ENCODE measurements at places on chromosomes 3 and 15.

GRCh38 chr15:70266412-70267121, 168.8 kb upstream of the TLE3 start:
- DNase-seq = peak; percentile 81

DNA sequence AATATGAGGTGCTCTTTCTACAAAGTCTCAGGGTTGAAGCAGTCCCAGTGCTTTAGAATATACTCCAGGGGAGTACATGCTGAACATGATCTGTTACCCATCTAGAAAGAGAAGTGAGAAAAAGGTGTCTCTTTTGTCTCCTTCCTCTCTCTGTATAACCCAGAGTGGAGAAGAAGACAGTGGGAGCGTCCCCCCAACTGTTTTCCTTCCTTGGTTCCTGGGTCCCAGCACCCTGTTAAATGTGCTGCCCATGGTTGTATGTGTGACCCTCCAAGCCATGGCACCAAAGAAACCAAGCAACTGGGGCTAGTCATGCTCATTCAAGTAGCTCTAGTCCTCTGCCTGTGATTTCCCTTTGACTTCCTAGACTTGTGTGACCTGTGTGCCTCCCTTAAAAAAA, 683.7 kb downstream of the TBL1XR1 start:
- DNase-seq = peak; percentile 2

GRCh38 chr15:85580879-85581278, 200.5 kb downstream of the AKAP13 start:
- peak; percentile 64 for DNase-seq

GRCh38 chr3:186209810-186210752, 101.2 kb upstream of the ETV5 start:
- DNase-seq = no peak

GRCh38 chr15:31032961-31033371, 41.5 kb upstream of the MTMR10 start:
- no peak for DNase-seq

DNA sequence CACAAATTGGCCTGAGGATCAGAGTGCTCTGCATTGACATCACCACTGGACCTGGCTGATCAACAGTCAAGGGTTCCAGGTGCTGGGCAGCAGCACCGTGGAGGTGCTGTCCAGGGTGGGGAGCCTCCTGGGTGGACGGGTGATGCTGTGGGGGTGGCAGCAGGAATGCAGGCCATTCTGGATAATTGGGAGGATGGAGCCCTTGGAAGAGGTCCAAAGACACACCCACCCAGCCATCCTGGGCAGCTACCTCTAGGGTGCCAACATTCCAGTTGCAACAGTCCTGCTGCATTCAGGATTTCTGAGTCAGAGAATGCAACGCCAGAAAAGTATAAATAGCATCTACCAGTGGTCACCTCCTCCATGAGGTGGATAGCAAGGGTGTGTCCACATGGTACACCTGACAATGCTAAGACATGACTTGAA, 26.8 kb downstream of the STARD5 start:
- DNase-seq = no peak

DNA sequence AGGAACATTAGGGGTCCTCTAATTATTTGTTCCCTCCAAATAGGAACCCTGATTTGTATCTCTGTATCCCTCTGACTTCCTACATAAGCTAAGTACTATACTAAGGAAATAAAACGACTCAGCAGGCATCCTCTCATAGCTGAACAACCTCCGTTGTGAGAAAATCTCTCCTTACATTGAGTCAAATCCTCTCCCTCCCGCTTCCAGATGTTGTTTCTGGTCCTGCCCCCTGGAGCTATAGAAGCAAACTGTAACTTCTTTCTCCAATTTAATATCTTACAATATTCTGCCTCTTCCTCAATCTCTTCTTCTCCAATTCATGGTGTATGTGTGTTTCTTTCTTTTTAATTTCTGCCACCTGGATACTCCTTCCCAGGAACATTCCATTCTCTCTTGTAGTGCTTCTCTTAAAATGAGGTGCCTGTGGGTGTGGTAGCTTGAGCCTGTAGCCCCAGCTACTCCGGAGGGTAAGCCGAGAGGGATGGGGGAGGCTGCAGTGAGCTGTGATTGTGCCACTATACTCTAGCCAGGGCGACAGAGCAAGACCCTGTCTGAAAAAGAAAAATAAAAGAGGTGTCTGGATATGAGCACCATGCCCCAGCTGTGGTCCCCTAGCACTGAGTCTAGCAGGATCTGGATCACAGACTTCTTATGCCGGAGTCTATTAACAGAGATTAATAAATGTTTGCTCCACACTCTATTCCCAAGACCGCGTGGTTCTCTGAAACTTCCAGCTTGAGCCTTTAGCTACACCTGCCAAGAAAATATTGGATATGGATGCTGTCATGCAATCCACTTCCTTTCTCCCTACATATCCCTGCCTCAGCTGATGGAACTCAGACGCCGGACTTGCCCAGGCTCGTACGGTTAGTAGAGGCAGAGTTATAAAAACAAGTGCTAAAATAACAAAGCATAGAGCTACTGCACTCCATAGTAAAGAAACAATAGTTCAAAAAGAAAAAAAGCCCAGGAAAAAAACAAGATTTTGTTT, 42.9 kb upstream of the NEO1 start:
- no peak for DNase-seq

GRCh38 chr3:74413547-74414241, 200.8 kb downstream of the CNTN3 start:
- DNase-seq = no peak
